Thymus (tissue), 14 donors: ENCODE measurements at places on chromosomes 7 and 10. TPM values are rescaled to one million over a fixed set of nuclear protein-coding genes. Genes with fewer than 3 reads are reported as not detected.

The GSTO2 gene
- 5.6 TPM for total RNA-seq

The ANXA7 gene
- 55.7 TPM for total RNA-seq

The OPN4 gene
- total RNA-seq, result under 0.01 TPM

The GPR37 gene
- 0.52 TPM for total RNA-seq

The DGKB gene
- total RNA-seq, result 0.19 TPM

The ODAD2 gene
- total RNA-seq, result 0.76 TPM

GRCh38 chr7:101858437-101859385 lies 41.3 kb downstream of the CUX1 start:
- DNase-seq, result no peak

- no peak for DNase-seq
These were observed 50.7 kb downstream of the GDI2 start for GRCh38 chr10:5762531-5762930.

DNA sequence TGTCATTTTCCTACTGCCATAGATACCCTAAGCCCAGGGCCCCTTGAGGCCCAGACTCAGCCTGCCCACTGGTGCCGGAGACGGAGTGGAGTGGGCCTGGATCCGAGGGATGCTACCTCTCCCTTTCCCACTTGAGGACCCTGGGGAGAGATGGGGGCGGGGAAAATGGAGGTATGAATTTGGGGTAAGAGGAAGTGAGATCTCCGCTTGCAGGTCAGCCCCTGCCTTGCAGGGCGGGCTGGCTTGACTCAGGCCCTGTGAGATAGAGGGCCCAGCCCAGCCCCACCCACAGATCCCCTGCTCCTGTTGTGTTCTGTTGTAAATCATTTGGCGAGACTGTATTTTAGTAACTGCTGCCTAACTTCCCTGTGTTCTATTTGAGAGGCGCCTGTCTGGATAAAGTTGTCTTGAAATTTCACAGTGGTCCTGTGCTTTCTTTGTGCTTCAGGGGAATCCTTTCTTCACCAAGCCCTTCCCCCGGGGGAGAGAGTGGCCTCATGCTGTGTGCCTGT lies 13.2 kb downstream of the YKT6 start:
- DNase-seq, result no peak
